DMS153 (cell line): ENCODE measurements at places on chromosomes 11 and 22.
A peak's percentile ranks its signal among the peaks of the same experiment; 100 is the strongest.

GRCh38 chr11:34065505-34066203, 14.1 kb downstream of the CAPRIN1 start:
- DNase-seq: no peak

DNA sequence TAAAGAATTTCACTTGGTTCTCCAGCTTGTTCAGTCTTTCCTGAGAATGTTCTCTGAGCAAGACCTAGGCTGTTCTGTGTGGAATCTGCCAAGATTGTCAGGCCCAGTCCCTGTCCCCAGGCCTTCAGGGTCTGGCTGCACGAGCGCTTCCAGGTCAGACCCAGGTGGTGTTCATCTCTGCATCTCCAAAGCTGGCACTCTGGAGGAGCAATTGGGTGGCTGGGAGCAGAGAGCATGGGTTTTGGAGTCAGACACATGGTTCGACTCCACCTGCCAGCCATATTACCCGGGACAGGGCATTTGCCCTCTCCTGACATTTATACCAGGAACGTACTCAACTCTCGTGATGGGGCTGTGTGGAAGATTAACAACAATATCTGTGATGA, 8.8 kb downstream of the CD5 start:
- DNase-seq: no peak

DNA sequence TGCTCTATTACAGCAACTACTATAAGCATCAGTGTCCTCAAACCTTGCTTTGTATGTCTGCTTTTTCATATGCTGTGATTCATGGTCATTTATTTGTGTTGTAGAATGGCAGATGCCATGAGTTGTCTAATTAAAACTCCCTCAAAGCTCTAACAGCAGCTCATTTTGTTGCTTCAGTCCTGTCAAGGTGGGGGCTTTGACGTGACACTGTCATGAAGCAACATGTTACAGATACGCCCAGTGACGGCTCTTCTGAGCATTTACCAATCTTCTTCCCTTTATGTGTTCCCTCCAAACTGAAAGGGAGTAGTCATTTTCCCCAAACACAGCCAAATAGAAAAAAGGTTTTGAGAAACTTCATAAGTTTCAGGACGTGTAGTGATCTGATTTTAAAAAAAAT, 106.7 kb downstream of the DBX1 start:
- DNase-seq: no peak

GRCh38 chr22:40019100-40019499, 24.3 kb downstream of the FAM83F start:
- DNase-seq: no peak

DNA sequence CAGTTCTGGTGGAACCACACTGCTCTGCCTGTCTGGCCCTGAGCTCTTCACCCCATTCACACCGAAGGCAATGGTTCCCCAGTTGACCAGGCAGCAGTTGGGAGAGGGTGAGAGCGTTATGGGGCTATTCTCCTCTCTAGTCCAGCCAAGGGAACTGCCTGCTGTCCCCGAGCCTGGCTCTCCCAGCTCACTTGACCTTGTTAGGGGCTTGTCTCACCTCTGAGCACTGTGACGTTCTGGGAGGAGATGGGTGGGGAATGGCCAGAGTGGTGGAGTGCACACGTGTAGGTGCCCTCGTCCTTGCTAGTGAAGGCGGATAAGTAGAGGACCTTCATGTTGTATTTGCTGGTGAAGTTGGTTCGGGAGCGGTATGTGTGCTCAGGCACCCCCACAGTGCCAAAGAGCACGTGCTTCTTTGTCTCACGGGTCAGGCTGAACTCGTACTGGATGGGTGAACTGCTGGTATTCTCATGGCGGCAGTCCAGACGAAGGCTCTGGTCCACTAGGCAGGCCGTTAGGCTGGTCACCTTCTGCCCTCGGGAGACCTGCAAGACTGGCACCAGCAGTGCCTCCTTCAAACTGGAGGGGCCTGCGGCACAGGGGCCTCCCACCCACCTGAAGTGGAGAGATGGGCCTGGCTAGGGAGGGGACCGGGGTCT, 3.0 kb downstream of the THY1 start:
- no peak for DNase-seq

DNA sequence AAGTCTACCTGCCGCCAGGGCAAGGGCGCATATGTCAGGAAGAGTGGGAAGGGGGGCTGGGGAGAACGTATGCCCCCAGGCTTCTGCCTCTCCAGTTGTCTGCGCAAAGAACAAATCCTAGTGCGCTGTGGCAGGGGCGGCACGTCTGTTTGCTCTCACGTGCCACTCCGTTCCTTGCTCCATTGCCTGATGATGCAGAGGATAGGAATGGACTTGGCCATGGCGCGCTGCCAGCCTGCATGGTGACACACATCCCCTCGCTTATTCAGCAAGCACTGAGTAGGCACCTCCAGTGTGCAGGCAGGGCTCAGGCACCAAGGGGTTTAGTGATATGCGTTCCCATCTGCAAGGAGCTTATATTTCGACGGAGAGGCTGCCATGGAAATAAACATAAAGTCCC, 45.4 kb upstream of the SLC22A12 start:
- no peak for DNase-seq

DNA sequence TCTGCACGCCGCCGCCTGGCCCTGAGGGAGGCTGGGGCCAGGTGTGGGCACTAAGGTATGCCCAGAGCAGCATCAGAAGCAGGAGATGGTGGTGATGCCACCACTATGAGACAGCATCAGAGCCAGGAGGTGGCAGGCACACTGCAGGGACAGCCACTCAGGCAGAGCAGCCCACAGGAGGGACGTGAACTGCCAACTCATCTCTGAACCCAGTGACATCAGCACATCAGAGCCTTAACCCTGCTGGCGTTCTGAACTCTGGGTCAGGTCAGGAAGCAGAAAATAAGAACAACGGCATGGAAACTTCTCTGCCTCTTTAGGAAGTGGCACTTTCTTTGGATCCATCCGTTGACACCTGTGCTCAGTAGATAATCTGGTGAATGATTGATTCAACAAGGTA, 14.7 kb upstream of the IFT27 start:
- no peak for DNase-seq

- DNase-seq: no peak
Measured at GRCh38 chr11:120522021-120522420, 10.5 kb downstream of the GRIK4 start.

- DNase-seq: no peak
Measured at GRCh38 chr11:36388071-36388470, 92.0 kb downstream of the PRR5L start.

- peak; percentile 70 for DNase-seq
Measured at GRCh38 chr22:39253435-39254070, 8.8 kb upstream of the PDGFB start.

GRCh38 chr22:32261306-32261705, 6.2 kb upstream of the SLC5A4 start:
- no peak for DNase-seq

DNA sequence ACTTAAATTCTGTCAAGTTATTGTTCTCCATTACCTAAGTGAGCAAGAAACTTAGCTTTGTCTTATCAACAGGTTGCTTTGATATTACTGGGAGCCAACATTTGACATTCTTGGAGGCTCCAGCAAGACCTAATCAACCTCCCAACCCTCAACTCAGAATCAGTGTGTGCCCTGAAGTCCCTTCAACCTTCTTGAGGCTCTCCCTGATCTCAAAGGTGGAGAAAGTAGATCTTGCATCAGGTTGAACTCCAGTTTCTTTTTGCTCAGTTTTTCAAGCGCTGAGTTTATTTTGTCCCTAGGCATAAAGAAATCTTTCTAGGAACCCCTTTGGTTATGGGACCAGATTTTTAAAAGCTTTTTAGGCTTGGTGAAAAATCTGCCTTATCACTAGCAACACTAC, 1.4 kb downstream of the FAM111A start:
- DNase-seq: no peak

- no peak for DNase-seq
Measured at GRCh38 chr11:83641511-83641910, 355.3 kb upstream of the CCDC90B start.

DNA sequence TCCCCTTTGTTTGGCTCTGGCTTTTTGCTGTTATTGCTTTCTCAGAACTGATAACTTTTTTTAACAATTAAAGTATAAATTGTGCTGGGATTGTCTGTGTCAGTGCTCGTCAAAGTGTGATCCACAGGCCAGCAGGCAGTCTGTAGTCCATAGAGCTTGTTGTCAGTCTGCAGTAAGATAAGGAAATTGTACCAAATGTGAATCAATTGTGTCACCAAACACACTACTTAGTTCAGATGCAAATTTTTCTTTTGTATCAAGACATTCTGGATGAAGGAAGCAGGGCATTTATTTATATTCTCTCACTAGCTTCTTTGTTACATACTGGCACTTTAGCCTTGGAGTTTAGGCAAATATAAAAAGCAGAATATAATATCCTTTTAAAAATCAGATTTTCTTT, 121.0 kb downstream of the WNT11 start:
- no peak for DNase-seq

- DNase-seq: no peak
Measured at GRCh38 chr22:20118300-20119020, 1.4 kb upstream of the TRMT2A start.

DNA sequence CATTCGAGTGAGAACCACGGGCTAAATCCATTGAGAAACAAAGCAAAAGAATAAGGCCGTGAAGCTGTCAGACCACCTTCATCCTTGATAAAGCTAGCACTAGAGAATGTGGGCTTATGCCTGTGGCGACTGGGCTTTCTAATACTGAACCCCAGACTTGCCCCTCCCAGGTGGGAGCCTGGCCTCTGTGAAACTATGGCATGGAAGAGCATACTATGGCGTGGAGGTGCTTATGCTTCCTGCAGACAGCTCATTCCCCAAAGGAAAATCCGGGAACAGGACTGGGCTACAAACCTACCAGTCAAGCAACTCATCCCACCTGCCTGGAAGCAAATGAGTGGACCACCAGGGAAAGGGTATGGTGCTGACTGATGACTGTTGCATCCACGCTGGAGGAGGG, 92.4 kb downstream of the ZC3H12C start:
- DNase-seq: no peak

DNA sequence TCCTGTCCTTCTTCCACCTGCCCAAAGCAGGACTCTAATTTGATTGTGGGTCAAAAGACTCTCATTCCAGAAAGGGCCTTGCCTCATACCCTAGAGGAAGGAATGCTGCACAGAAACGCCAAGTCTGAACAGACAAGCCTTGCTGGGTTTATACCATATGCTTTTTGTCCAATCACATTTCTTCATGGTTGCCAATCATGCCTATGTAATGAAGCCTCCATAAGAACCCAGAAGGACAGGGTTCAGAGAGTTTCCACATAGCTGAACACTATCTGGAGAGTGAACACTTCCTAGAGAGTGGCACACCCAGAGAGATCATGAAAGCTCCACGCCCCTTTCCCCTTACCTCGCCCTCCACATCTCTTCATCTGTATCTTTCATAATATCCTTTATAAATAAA, 4.8 kb upstream of the SAA2 start:
- DNase-seq: no peak

DNA sequence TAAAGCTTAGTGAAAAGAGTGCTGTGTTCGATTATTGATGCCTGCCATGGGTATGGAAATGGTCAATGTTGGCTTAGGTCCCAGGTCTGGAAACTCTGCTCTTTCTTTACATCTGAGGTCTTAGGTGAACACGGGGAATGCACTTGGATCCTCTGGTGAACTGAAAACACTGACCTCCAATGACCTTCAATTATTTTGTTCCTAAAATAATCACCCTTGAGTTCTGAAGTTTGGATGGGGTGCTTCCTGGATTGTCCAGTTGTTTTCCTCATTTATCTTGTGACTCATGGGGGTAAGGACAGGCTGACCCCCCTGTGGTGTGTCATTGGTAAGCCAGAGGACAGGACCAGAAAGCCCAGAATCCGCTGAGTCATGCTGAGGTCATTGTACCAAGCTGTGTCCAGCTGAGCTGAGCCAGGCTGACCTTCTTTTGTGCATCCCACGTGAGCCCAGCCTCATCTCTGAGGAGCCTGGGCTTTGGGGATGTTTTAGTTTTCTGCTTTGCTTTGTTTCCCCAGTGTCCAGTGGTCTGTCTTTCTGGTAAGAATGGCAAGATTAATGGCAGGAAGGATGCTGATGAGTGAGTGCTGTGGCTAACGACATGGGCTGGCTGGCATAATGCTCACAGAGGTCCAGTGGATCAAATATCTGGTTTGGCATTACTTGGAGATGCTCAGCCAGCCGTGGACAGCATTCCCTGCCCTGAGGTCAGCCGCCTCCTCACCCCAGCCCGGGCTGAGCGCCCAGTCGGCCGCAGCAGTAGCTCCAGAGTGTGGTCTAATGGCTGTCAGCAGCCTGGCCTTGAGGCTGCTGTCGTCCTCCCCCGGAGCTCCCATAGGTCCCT, 35.6 kb downstream of the AMPD3 start:
- no peak for DNase-seq

GRCh38 chr22:36838119-36839030, 21.5 kb upstream of the PVALB start:
- no peak for DNase-seq

DNA sequence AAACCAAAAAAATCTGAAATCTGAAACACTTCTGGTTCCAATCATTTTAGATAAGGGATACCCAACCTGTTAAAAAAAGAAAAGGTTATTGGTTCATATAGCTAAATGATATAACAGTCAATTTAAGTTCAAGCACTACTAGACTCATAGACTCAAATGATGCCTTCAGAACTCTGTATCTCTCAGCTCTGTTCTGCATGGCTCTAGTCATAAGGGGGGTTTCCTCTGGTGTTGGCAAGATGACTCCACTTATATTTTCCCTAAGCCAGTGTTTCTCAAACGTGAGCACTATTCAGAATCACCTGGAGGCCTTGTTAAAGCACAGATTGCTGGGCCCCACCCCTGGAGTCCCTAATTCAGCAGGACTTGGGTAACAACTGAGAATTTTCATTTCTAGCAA, 11.5 kb upstream of the RRAS2 start:
- DNase-seq: no peak

DNA sequence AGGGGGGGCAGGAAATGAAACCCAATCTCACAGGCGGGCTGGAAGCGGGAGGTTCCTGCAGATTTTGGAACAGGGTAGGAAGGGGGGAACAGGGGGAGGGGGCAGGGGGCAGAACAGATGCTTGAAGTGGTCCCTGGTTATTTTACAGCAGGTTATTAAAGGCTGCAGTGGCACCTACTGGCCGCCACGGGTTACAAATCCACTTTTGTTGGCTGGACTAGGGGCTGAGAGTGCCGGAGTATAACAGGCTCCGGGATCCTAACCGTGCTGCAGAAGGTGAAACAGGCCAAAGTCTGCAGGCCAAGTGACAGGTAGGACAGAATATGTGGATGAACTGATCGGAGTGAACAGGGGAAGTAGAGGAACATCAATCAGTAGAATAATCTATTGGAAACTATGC, 2.5 kb downstream of the ROBO3 start:
- no peak for DNase-seq

GRCh38 chr11:116970485-116971292, 127.5 kb downstream of the SIK3 start:
- DNase-seq: no peak

DNA sequence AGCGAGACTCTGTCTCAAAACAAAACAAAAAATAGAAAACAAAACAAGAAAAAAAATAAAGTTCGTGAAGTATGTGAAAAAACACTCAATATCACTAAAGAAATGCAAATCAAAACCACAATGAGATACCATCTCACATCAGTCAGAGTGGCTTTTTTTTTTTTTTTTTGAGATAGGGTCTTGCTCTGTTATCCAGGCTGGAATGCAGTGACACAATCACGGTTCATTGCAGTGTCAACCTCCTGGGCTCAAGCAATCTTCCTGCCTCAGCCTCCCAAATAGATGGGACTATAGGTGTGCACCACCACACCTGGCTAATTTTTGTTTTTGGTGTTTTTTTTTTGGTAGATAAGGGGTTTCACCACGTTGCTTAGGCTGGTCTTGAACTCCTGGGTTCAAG, 37.5 kb downstream of the ATG16L2 start:
- DNase-seq: no peak

- no peak for DNase-seq
Measured at GRCh38 chr11:66562275-66562674, 6.1 kb downstream of the CTSF start.

GRCh38 chr11:5973530-5973929, 5.2 kb upstream of the OR56A5 start:
- no peak for DNase-seq
